Stimulated activated CD4-positive, alpha-beta T cell treated with anti-CD3 and anti-CD28 coated beads, Interleukin-12 subunit alpha, Interleukin-12 subunit beta, amount 100 ng/mL, for 4 hours (primary cell): ENCODE measurements at places on chromosomes 1 and 21.
A peak's percentile ranks its signal among the peaks of the same experiment; 100 is the strongest.

DNA sequence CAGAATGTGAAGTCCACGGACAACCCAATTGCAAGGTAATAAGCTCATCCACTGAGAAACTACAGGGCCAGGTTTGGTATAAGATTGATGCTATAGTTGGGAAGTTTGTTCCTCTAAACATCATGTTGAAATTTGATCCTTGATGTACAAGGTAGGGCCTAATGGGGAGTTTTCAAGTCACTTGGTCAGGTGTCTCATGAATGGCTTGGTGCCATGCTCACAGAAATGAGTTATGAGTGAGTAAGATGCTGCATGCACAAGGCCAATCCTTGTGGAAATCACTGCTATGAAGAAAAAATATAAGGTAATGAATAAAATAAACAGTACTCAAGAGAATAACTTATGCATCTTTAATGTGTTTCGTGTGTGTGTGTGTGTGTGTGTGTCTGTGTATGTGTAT lies 1891.2 kb downstream of the NCAM2 start:
- no peak for DNase-seq

- DNase-seq = no peak
Measured at GRCh38 chr1:169701261-169702005, 10.0 kb downstream of the SELL start.

GRCh38 chr21:45570826-45571601 lies 28.8 kb upstream of the SLC19A1 start:
- DNase-seq = no peak

DNA sequence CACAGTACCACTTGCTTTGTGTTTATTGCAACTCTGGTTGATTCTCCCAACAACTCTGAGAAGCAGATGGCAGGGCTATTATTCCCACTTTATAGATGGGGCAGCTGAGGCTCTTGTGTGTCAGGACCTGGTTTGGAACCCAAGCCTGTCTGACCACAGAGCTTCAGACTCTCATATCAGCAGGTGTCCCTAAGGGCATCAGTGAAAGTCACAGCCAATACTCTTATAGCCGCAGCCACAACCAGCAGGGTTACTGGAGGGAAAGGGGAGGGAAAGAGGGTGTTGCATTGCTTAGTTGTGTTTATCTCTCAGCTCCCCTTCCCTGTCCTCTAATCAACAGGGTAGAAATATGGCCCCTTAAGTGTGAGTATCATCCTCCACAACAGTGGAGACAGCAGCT lies 304.0 kb downstream of the RRAGC start:
- no peak for DNase-seq

GRCh38 chr1:192589813-192590212 lies 14.2 kb downstream of the RGS1 start:
- DNase-seq = no peak

- no peak for DNase-seq
Measured at GRCh38 chr1:153537376-153537730, 1.6 kb upstream of the S100A6 start.

GRCh38 chr1:23692308-23692871 lies 784 bp downstream of the RPL11 start:
- peak; percentile 20 for DNase-seq

- no peak for DNase-seq
Measured at GRCh38 chr1:172145231-172145651, 275.2 kb upstream of the C1orf105 start.

DNA sequence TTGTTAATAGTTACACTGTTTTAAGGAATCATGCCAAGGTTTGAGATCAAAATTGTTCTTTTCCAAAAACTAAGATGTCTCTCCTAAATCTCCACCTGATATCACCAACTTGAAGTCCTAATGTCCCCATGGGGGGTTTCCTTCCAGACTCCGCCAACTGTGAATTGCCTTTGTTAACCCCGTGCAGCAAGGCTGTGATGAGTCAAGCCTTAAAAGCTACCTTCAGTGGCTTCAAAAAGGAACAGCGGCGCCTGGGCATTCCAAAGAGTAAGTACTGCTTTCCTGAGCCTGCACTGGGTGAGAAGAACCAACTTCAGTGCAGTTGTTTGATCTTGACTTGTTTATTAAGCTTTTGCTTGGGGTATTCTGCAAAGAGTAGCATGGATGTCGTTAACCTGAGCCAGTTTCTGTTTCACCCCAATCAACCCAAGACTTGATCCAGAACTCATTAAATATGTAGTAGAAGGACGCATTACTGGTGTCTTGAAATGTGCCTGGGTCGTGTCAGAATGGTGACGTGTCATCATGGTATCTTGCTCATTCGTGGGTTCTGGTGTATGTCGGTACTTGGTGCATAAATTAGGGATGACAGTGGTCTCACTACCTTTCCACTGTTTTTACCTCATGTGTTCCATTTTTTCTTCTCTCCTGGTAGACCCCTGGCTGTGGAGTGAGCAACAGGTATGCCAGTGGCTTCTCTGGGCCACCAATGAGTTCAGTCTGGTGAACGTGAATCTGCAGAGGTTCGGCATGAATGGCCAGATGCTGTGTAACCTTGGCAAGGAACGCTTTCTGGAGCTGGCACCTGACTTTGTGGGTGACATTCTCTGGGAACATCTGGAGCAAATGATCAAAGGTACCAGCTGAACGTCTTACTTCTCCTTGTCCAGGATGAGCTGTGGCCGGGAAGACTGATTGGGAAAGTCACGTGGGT lies 8.7 kb downstream of the ETS2 start:
- DNase-seq = no peak

DNA sequence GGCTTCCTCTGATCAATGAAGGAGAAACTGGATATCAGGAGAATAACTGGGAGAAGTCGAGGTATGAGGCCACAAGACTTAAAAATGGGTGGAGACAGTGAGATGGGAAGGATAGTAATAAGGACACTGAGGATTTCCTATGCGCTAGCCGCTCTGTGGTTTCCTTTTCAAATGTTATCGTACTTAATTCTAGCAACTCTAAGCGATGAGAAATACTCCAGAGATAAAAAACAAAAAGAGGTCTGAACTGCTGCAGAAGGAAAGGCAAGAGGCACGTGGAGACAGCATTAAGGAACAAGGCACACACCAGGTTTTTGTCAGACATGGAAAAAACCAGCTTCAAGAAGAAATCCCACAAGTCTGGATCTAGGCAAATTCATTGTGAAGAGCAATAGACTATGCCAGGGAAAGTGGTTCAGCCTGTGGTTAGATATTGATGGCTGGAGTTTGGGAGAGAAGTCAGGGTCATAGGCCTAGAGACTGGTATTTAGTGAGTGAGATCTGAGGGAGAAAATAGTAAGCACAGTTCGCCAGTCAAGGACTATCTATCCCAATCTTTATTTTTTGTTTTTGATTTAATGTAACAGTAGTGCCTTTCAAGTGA lies 5.3 kb downstream of the CLCA2 start:
- no peak for DNase-seq

DNA sequence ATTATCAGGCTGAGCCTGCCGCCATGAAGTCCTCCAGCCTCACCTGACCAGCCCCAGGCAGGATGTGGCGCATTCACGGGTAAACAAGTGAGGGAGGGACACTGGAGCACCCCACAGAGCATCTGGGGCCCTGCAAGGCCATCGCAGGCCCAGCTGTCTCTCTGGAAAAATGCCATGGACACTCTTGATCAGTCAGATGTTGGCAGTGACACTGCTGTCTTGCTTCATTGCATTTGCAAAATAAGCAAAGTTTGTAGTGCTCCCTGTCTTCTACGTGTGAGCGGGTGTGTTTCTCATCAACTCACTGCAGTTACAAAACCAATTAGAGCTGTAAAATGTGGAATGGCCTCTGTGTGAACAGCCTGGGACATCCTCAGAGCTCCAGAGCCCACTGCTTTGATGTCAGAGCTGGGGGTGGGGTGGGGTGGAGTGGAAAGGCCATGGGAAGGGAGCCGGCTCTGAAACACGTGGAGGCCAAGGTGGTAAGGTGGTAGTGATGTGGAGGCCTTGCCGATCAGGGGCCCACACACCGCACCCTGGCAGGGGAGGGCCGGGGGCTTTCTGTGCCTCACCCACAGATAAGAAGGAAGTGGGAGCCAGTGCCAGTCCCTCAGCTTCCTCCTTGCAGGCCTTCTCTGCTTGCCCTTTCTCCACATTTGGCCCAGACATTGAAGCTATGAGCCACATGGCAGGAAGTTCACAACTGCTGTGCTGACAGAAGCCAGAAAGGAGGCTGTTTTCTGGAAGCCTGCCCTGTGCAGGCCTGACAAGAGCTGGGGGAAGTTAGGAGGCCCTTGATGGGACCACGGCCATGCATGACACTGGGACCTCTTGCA lies 254.9 kb downstream of the RHOU start:
- no peak for DNase-seq

DNA sequence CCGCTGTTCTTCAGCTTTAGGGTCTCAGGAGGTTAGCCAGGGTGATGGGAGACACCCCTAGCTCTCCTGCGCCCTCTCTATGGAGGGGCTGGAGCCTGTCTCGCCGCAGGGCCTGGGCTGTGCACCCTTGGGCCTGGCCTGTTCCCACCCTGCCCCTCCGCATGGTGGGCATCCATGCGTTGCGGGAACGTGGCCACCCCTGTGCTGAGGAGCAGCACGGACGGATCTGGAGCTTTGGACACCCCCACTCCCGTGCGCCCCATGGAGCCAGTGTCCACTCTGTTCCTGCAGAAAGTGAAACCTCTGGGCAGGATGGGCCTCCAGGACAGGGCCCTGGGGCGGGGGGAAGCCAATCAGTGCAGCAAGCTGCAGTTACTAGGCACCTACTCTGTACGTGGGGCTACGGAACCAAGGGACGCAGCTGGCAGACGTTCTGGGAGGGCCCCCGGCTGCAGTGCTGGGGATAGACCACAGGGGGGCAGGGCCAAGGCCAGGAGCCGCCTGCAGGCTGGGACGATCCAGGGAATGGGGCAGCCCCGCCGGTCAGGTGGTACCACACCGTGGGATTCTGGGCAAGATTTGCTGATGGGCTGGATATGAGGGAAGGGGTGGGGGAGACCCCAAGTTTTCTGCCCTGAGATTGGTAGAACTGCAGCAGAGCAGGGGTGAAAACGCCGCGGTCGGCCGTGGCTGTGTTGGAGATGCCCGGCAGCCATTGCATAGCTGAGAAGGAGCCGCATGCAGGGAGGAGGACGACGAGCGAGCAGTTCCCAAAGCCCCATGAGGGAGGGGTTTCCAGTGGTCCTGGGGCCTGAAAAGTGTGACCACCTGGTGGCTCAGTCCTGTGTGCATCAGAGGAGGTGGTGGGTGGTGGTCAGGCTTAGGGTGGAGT lies 43.3 kb downstream of the TP73 start:
- DNase-seq = peak; percentile 42

- DNase-seq = no peak
Measured at GRCh38 chr1:231839999-231840398, 213.4 kb downstream of the DISC1 start.

- DNase-seq = no peak
Measured at GRCh38 chr1:11531314-11531870, 52.4 kb downstream of the DISP3 start.

DNA sequence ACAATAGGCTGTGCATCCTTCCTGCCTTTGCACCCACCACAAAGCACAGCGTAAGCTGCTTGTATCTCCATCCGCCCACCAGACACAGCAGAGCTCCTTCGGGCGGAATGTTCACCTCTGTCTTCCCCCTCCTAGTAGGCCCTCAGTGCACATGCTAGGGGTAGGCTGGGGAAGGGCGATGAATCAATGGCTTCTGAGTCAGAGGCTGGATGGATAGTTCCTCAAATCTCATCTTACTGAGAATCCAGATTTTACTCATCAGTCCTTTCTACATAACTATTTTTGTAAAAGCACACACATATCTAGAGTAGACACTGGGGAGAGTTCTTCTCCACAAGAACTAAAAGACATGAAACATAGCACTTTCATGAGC lies 73.8 kb downstream of the BCAR3 start:
- DNase-seq = peak; percentile 43

GRCh38 chr1:39335216-39335615 lies 130.7 kb downstream of the MACF1 start:
- no peak for DNase-seq

DNA sequence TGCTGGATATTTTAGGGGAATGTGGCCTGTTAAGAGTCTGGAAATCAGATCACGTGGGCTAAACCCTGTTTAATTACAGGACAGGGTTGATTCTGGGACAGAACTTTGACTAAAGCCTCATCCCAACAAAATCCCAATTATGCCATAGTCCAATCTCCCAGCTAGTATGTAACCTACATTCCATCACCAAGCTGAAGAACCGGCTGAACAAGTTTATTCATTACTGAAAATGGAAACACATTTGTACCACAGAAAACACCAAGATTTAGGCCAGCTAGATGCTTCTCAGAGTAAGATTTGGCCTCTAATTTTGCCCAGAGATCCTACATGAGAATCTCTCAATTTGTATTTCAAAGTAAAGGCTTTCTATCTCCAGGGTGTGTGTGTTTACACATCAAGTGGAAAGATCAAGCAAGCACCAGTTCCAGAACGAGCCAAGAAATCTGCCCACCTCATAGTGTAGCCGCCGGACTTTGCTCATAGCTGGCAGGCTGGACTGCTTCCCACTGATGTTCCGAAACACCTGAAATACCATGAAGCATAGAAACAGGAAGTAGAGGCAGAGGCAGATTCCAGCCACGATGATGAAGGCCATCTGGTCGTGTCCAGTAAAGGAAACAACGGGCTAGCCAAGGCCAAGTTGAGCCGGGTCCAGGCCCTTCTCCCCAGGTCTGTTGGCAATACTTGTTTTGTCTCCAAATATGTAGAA lies 86.8 kb downstream of the WLS start:
- DNase-seq = no peak

GRCh38 chr1:153976819-153977249 lies 640 bp downstream of the JTB start:
- DNase-seq = no peak

GRCh38 chr21:44583089-44583799 lies 2.8 kb upstream of the KRTAP10-5 start:
- DNase-seq = no peak

DNA sequence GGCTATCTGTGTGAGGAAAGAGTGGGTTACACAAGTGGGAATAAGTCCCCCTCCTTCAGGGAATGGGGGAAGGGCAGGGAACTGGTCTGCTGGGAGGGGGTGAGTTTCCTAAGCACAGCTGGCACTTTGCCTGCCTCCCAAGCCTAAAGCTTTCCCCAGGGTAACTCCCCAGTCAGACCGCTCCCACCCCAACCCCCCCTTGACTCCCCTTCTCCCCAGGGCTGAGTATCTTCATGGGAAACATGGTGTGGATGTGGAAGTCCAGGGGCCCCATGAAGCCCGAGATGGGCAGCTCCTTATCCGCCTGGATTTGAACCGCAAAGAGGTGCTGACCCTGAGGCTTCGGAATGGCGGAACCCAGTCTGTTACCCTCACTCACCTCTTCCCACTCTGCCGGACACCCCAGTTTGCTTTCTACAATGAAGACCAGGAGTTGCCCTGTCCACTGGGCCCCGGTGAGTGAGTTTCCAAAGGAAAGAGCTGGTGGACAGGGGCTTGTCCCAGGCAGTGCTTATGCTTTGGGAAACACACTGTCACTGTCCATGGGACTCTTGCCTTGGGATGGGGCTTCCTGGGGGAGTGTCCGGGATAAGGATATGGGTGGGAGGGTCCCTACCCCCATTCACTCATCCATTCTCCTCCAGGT lies 14.9 kb downstream of the MOV10 start:
- no peak for DNase-seq

DNA sequence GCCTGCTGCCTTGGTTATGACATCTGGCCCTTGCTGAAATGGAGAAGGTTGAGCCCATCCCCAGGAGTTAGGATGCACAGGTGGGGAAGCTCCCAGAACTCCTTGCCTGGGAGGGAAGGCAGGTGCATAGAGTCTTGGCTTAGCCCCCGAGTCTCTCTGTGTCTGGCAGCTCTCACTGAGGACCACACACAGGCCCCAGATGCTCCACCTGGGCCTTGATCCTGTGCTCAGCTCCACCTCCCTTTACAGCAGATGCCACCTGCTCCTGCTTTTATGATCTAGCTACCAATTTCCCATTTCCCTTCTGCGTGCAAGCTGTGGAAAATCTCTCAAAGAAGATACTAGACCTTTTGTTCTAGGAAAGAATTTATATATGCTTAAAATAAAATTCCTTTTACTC lies 28.8 kb upstream of the KCNJ6 start:
- DNase-seq = no peak
